A549 treated with AZD2906 at 1 μM for 4 hours (cell line): ENCODE measurements at places on chromosomes 12 and 14. TPM values are rescaled to one million over a fixed set of nuclear protein-coding genes. Genes with fewer than 3 reads are reported as not detected.

Gene OAS2
- total RNA-seq: 0.10 to 0.39 TPM (median 0.15 TPM) in 5 replicates

Gene NID2
- 30.0 to 41.7 TPM (median 31.8 TPM) in 5 replicates for total RNA-seq

Gene IL22
- total RNA-seq: not detected in 5 replicates

Gene NPFF
- total RNA-seq: 0.19 to 0.24 TPM in 2 of 5 replicates, not detected in the others

Gene PTHLH
- total RNA-seq: 10.6 to 14.2 TPM (median 12.9 TPM) in 5 replicates

Gene HVCN1
- 0.40 to 0.86 TPM (median 0.72 TPM) in 5 replicates for total RNA-seq

Gene ATF7
- 16.4 to 18.3 TPM (median 18.0 TPM) in 5 replicates for total RNA-seq

Gene TBK1
- total RNA-seq: 18.1 to 24.5 TPM (median 21.8 TPM) in 5 replicates

Gene SYNDIG1L
- 0.03 TPM in 1 of 5 replicates, not detected in the others for total RNA-seq

Gene PLEK2
- 16.7 to 18.8 TPM (median 17.4 TPM) in 5 replicates for total RNA-seq

Gene TECPR2
- 5.7 to 8.2 TPM (median 6.9 TPM) in 5 replicates for total RNA-seq

Gene DAO
- not detected in 5 replicates for total RNA-seq

Gene SAMD15
- total RNA-seq: 1.4 to 3.1 TPM (median 1.5 TPM) in 5 replicates

Gene SLC10A1
- not detected in 5 replicates for total RNA-seq

Gene SP7
- 0.03 TPM in 1 of 5 replicates, not detected in the others for total RNA-seq

Gene POMT2
- 23.1 to 30.7 TPM (median 27.5 TPM) in 5 replicates for total RNA-seq

Gene KRT85
- 0.05 to 0.10 TPM in 2 of 5 replicates, not detected in the others for total RNA-seq

Gene ATN1
- 50.9 to 76.0 TPM (median 73.6 TPM) in 5 replicates for total RNA-seq

Gene POTEM
- not detected in 5 replicates for total RNA-seq

Gene IL31
- total RNA-seq: not detected in 5 replicates

Gene KIF5A
- total RNA-seq: 0.17 to 0.24 TPM (median 0.21 TPM) in 5 replicates

Gene OR6S1
- total RNA-seq: not detected in 5 replicates

Gene TEX22
- total RNA-seq: 0.10 to 0.20 TPM (median 0.14 TPM) in 5 replicates

Gene SMIM41
- total RNA-seq: not detected in 5 replicates

Gene CYP27B1
- total RNA-seq: 1.4 to 2.4 TPM (median 2.0 TPM) in 5 replicates

Gene MYH6
- 0.08 to 0.17 TPM (median 0.10 TPM) in 5 replicates for total RNA-seq

Gene ZDHHC22
- 0.19 to 0.29 TPM (median 0.24 TPM) in 5 replicates for total RNA-seq

Gene ANO2
- total RNA-seq: 0.07 to 0.21 TPM (median 0.15 TPM) in 5 replicates
